ENCODE measurements at places on chromosomes 12 and 14.

GRCh38 chr14:43308421-43309110 lies 1198.5 kb downstream of the FSCB start:
- no peak for DNase-seq

DNA sequence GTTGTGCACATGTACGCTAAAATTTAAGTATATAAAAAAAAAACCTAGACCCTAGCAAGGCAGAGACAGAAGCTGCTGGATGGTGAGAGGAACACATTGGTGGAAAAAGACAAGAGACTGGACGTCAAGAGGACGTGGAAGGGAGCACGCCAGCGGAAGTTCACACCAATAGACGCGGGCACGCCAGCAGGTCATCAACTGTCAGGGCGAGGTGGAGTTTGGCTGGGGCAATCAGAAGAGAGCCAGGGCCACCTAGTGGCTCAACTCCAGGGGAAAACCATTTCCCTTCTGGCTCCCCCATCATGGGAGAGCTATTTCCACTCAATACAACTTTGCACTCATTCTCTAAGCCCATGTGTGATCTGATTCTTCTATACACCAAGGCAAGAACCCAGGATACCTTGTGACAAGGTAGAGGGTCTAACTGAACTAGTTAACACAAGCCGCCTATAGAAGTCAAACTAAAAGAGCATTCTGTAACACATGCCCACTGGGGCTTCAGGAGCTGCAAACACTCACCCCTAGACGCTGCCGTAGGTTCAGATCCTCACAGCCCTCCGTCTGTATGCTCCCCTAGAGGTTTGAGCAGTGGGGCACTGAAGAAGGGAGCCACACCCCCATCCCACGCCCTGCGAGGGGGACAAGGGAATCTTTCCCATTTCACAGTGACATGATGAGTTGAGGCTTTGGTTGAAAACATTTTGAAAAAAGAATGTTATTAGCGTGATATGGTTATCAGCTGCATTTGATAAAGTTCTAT lies 702.7 kb downstream of the TMTC2 start:
- DNase-seq: peak; percentile 2

DNA sequence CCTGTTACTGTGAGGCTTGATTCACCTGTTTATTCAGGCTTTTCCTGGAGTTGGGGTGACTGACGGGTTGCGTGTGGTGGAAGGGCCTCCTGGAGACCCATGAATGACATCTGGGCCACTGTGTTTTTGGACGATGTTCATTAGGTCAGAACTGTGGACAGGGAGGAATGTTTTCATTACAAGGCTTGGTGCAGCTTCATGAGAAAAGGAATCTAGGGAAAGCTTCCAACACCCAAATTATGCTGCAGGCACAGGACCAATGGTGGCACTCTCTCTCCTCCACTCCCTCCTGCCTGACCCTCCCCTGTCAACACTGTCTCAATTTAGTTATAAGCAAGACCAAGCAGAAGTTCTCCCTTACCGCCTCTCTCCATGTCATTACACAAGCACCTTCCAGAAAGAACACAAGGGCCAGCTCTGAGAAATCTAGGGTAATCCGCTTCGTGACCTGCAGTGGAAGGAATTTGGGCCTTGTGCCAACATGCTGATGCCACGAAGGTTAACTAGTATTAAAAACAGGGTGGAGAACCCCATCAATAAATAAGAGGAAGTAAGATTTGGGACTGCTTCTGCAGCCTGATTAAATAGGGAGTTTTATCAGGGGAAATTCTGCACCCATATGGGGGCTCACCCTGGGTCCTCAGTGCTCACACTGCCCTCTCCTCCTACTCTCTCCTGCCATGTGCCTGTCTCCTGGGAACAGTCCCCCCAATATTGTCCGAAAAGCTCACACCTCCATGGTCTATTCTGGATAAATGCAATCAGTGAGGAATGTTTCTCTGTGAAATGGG lies 200.3 kb downstream of the KTN1 start:
- DNase-seq: peak; percentile 85

DNA sequence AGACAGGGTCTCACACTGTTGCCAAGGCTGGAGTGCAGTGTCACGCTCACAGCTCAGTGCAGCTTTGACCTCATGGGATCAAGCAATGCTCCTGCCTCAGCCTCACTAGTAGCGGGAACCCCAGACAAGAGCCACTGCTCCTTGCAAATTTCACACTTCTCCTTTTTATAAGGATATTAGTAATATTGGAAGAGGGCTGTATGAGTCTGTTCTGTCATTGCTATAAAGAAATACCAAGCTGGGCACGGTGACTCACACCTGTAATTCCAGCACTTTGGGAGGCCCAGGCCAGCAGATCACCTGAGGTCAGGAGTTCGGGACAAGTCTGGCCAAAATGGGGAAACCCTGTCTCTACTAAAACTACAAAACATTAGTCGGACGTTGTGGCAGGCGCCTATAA lies 12.9 kb upstream of the ORAI1 start:
- DNase-seq: no peak

- no peak for DNase-seq
These were observed at the start of gene SLCO1C1 for GRCh38 chr12:20695232-20695631. Gene SLCO1C1 (plus strand): TSS chr12:20695332. CDS start chr12:20699577, 4,245 bp downstream.

- DNase-seq: peak; percentile 25
These were observed 256.4 kb upstream of the PWP1 start for GRCh38 chr12:107429006-107429705.

- no peak for DNase-seq
These were observed 160.2 kb downstream of the DAD1 start for GRCh38 chr14:22428700-22429291.

DNA sequence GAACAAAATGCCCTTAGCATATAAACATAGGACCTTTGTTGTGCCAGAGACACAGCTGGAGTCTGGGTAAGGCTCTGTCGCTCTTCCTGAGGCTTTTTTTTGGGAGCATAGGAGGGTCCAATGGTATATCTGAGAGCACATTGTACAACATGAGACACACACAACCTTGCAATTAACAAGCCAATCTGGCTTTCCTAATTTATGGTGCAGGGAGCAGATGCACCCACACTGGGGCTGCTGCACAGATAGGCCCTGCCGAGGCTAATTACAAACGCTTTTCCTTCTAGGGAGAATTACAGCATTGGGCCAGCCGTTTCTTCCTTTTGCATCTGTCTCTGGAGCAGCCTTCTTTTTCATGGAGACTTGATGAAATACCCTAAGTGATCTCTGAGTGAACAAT lies 75.0 kb upstream of the OVCH1 start:
- DNase-seq: no peak

GRCh38 chr14:50865391-50866076 lies 6.3 kb upstream of the ABHD12B start:
- DNase-seq: no peak

DNA sequence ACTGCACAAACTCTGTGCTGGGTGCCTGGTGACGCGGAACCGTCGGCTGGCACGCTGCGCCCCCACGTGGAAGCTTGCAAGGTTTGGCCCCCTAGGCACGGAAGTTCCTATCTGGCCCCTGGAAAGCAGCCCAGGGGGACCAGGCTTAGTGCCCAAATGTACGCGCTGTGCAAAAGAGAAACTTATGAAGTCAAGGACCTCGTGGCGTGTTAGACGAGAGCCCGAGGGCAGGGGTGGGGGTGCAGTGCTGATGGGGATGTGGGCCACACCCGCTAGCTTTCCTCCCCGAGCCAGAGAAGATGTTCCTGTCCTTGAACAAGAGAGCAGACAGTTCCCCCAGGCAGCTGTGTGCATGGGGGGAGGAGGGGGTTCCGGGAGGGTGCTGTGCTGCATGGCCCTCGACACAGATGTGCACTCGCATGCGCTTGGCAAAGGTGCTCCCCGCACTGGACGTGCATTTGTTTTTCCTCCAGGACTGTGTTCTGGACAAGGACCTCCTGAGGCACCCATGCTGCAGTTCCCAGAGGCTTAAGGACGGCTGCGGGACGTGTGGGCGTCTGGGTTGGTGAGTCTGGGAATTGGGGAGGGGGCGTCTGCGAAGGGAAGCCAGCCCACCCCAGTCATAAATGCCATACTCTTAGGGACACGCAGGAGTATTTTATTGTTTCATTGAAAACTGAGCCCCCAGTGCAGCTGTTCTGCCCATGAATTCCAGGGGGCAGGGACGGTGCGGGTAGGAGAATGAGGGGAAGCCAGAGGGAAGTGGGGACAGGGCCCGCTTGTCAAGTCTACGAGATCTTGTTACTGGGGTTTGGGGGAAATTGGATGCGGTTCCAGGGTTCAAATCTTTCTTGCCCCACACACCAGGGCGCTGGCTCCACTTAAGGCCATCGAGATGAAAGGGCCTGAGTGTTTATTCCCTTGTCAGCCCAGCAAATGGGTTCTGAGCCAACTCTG lies 80.0 kb downstream of the NTF3 start:
- no peak for DNase-seq

DNA sequence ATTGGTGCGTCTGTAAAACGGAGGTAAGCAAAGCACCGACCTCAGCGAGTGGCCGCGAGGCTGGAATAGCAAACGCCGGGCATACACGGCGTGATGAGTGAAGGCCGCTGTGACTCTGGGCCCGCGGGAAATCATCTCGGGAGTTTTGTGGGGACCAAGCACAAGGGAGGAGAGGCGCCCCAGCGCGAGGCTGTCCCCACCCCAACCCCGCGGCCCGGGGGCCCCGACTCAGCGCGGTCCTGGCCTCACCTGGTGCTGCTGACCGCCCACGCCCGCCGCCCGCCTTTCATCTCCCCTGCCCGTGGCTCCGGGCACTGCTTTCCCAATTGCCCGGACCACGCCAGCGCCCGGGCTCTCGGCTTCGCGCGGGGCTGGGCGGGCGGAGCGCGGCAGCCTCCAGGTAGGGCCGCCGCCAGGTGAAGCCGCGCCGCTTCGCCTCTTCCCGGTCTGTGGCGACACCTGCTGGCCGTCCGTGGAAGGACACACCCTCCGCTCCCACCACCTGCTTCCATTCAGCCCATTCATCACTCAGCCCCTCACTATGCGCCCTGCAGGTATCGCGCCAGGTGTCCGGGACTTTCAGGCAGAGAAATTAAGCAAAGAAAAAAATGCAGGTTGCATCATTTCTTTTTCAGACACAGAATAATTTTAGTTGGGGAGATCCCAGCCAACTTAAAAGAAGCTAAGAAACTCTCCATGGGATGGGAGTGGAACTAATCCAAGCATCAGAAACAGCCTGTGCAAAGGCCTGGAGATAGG lies 360.4 kb downstream of the MED13L start:
- DNase-seq: peak; percentile 91

GRCh38 chr12:106910202-106910601 lies 45.5 kb upstream of the TMEM263 start:
- DNase-seq: no peak

GRCh38 chr12:95533985-95534384 lies 17.3 kb downstream of the USP44 start:
- DNase-seq: no peak

- DNase-seq: no peak
These were observed 24.5 kb downstream of the MBIP start for GRCh38 chr14:36295642-36296627.

Data from Calu3 (cell line).